ENCODE measurements at places on chromosomes 5 and 9.

DNA sequence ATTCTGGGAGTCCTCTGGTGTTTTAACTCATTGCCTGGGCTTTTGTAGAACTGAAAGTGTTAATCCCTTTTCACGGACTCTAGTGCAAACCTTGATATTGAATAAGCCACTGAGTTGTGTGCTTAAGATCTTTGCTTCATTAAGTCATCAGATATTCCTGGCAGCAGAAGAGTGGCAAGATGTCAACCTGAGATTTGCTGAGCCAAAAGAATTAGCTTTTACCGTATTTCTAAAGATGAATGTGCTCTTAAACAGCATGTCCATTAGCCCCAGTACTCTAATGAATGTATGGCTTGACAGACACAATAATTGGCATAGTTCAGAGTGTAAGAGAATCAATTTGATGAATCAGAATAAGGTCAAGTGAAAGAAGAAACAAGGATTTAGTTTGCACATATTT is 87.2 kb upstream of the CDH6 start:
- no peak for ATAC-seq

GRCh38 chr5:111173476-111173875 is 50.7 kb upstream of the CAMK4 start:
- no peak for ATAC-seq

DNA sequence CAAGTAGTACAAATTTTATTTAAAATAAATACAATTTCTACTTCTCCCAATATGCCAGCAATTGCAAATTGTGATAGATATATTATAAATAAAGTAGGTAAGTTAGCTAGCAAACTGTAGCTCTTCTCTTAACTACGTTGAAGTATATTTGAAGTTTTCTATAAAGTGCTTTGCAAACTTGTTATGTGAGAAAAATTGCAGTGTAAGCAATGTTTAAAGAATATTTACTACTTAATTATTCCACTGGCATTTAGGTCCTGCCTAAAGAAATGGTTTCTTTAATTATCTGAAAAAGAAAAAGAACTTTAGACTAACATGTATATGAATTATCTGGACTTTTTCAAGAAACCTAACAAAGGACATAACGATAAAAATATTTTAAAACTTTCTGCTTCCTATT is 1350.0 kb upstream of the CDH9 start:
- no peak for ATAC-seq

- ATAC-seq = no peak
Measured at GRCh38 chr9:105373723-105374122, 74.1 kb upstream of the FSD1L start.

GRCh38 chr5:142829801-142830220 is 59.6 kb downstream of the ARHGAP26 start:
- peak; percentile 59 for ATAC-seq
